Right hindlimb (tissue), 1 donor: ENCODE measurements at places on chromosomes 4 and X.

DNA sequence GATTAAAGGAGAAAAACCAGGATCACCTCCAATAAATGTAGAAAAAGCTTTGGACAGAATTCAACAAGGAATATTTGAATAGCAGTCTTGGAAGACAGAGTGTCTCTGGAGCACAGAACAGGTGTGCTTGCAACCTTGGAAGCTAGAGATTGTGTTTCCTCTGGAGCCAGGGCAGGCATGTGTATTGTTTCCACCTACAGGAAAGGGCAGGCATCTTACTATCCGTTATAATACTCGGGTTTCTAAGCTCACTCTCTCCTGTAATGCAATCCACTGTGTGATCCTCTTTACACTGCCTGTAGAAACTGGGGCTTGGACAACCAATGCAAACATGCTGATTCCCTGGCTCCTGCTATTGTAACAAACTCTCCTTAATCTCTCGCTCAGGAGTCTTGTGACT is 14.4 kb downstream of the CCDC110 start:
- no peak for DNase-seq

DNA sequence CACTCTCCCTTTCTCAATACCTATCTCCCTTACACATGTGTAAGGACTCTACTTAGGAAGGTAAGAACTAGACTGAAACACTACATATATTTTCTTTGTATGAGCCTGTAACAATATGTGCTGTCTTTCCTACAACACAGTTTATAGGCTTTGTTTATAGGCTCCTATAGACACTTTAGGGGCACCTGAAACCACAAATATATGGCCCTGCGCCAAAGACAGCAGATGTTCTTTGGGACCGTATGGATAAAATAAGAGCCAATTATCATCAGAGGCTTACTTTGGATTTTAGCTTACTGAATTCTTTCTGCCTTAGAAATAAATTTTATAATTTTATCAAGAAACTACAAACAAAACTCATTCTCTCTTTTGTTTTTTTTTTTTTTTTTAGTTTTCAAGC is 16.6 kb upstream of the CXCL3 start:
- no peak for DNase-seq

DNA sequence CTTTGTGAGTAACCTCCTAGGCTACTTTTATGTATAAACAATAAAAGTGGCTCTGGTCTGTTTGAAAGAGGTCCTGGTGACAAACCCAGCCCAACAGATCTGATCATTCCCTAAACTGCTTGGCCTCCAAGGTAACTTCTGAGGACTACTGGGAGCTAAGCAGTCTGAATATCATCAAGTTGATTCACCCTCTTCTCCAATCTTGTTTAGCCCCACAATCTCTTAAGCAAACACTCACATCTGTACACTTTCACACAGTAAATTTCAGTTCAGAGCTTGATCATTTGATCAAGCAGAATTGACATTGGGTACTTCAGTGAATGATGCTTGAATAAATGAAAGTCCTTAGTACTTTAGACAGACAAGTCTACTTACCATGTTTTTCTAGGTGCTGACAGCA is 74.7 kb downstream of the HCCS start:
- no peak for DNase-seq

GRCh38 chr4:157114671-157115070 is 38.7 kb downstream of the GLRB start:
- no peak for DNase-seq

DNA sequence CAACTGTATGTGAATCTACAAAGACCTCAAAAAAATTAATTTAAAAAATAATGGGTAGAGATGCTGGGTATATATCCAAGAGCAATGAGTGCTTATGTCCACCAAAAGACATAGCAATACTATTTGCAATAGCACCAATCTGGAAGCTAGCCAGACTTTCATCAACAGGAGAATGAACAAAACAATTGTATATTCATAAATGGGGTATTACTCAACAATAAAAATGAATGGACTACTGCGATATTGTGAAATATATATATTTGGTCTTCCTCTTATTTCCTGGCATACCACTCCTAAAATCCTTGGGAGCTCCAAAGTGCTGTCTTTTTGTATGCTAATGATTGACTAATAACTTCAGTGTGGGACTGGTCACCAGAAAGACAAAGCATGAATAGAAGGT is 77.5 kb downstream of the MSN start:
- DNase-seq = no peak

- no peak for DNase-seq
Measured at GRCh38 chr4:41887821-41888686, 47.2 kb upstream of the TMEM33 start.

GRCh38 chr4:36243355-36244256 is 708 bp downstream of the ARAP2 start:
- peak; percentile 68 for DNase-seq

- no peak for DNase-seq
Measured at GRCh38 chr4:70533791-70534190, 15.4 kb downstream of the AMTN start.

GRCh38 chr4:26150948-26151347 is 169.9 kb upstream of the RBPJ start:
- peak; percentile 13 for DNase-seq

DNA sequence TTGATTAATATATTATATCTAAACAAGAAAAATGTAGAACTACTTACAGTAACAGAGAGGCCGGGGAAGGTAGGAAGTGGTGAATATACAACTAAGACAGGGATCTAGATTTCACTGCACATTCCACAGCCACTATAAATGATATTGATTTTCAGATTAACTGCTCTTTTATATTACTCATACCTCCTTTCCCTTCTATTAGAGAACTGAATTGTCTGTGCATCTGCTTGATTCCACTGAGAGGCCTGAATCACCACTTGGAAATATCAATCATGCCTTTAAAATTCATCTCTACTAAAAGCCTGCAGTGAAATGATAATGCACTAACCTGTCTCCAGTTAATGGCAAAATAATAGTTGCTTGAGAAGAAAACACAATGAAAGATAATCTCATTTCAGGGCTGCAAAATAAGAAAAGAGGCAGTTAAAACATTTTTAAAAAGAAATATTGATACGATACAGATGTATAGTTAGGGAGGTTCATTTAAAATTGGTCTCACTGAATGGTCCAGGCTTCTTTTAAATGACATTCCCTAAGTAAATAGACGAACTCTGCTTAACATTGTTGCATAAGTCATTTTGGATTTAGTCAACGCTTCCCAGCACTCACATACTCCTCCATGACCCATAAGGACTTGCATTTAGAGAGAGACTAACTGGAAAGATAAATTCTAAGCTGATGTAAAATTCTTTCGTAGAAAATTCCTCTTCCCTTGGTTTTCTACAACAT is 3.8 kb downstream of the ANTXR2 start:
- DNase-seq = no peak

DNA sequence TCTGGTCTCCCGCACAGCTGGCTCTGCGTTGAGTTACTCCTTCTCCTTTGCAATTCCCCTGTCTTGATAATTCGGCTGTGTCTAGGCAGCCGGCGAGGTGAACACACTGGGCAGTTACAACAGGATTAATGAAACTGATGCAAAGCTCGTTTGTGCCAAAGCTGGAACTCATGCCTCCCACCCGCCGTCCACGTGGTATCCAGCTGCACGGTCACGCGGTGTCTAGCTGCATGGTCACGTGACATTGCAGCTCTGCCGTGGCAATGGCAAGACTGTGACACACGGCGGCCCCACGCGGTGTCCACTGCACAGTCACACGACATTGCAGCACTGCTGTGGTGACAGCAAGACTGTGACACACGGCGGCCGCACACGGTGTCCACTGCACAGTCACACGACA is 31.2 kb upstream of the LRPAP1 start:
- no peak for DNase-seq

DNA sequence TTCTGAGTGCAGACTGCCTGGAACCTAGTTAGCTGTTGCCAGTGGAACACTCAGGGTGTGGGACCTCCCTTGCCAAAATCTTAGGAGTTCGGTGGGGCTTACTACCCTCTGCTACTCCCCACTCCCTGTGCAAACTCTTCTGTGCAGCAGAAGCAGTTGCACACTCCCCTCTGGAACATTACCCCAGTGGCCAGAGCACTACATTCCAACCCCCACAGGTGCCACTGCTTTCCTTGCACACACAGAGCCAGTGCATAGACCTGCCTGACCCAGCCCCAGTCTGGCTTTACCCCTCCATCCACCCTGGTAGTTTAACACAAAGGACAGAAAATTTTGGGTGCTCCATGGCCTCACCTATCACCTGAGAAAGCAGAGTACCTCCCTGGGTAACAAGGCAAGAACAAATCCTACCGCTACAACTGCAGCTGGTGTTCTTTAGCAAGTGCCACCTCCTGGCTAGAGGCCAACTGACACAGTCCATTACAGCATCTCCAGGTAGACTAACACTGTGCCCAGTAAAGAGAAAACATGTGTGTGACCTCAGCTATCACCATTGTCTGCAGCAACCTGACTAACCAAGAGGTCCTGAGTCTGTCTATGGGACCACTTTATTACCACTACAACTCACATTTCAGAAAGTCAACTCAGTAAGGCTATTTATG is 11.5 kb upstream of the RASSF6 start:
- DNase-seq = no peak
